Tongue (tissue), 3 donors: ENCODE measurements at places on chromosomes 16 and 17. TPM values are rescaled to one million over a fixed set of nuclear protein-coding genes. Genes with fewer than 3 reads are reported as not detected.

LGALS9C gene
- 5.6 TPM for total RNA-seq

NF1 gene
- total RNA-seq = 106 TPM

TBC1D3I gene
- 0.41 TPM for total RNA-seq

SLC38A7 gene
- total RNA-seq = 10.4 TPM

KRT15 gene
- 633 TPM for total RNA-seq
